ENCODE measurements at places on chromosomes 2 and 18. TPM values are rescaled to one million over a fixed set of nuclear protein-coding genes. Genes with fewer than 3 reads are reported as not detected.

Gene DRC1
- total RNA-seq, result 0.36 TPM

DNA sequence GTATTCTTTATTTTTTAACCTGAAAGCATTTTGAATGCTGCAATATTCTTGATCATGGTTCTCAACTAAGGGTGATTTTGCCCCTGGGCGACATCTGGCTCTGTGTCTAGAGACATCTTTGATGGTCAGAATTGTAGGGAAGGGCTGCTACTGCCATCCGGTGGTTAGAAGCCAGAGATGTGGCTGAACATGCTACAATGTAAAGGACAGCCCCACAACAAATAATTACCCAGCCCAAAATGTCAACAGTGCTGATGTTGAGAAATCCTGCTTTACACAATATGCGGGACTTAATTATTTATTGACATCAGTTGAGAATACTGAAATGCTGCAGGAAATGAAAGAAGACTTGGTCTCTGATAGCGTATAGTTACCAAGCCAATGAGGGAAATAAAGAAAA, 37.5 kb upstream of the SERPINB2 start:
- no peak for DNase-seq

Gene CCDC68
- 9.0 TPM for total RNA-seq

DNA sequence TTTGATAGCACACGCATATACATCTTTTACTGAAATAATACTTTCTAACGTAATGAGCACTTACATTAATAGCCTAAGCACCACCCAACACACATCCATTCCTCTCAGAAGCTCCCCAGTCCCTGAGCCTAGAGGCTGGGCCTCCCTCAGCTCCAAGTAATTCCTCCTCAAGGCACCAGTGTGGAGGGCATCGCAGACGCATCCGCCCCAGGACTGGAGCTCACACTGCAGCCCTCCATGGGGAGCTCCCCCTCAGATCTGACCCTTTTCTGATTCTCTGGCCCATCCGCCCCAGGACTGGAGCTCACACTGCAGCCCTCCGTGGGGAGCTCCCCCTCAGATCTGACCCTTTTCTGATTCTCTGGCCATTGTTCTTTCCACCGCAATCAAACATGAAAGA, 60.4 kb upstream of the SNTG2 start:
- DNase-seq, result no peak

GRCh38 chr2:29615183-29615582, 306.2 kb downstream of the ALK start:
- DNase-seq, result no peak

Gene CRYGD
- total RNA-seq, result not detected

DNA sequence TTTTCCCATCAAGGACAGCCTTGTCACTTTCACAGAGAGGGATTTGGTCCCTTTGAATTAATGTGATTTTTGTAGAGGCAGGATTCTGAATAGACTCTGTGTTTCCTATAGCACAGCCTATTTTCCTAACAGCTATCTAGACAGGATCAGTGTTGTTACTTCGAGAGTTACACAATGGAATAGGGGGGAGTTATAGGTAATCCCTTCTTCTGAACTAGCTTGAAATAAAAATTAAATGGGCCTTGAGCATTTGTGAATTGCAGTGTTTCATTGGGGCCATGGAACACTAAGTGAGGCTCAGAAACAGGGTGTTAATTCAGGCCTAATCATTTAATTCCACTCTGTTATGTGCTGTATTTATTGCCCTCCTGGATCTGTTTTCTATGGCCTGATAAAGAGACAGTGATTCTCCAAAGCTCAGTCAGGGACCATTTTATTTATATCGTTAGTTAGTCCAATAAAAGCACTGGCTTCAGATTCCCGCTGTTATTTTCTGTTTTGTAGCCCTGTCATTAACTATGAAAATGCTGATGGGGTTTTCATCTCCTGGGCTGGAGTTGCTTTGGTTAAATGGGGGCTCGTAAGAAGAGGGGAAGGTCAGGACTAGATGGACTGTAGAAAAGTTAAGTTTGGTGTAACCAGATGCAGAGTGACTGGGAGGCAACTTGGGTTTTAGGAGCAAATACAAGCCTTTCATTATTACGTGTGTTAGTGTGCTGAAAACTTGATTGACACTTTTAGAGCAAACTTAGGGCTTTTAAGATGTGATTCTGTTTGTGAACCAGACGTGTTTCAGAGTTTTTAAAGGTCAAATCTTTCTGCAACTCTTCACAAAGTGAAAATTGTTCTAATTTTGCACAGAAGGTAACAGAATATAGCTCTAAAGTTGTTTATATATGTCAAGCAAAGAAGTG, 461.0 kb upstream of the HNRNPA3 start:
- DNase-seq, result no peak

GRCh38 chr2:169579044-169579443, 5.1 kb upstream of the PPIG start:
- peak; percentile 13 for DNase-seq

Gene DLX2
- total RNA-seq, result 0.59 TPM

- DNase-seq, result no peak
Measured at GRCh38 chr2:189698020-189698887, 23.8 kb downstream of the ANKAR start.

DNA sequence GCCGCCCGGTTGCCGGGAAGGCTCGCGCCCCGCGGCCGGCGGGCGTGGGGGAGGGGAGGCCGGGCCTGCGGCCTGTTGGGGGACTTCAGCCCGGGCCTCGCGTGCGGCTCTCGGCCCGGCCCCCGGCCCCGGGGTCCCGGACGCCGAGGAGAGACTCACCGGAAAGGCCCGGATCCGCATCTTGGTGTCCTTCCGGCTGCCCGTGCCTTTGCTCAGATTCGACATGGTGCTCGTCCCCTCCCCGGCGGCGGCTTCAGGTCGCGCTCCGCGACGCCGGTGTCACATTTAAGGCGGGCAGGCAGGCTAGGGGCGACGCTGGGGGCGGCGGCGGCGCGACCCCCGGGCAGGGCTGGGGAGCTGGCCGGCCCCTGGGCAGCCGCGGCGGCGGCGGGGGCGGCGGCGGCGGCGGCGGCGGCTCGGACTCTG, 365 bp downstream of the CUL3 start:
- DNase-seq, result peak; percentile 88

GRCh38 chr2:60502144-60502543, 51.3 kb downstream of the BCL11A start:
- DNase-seq, result no peak

DNA sequence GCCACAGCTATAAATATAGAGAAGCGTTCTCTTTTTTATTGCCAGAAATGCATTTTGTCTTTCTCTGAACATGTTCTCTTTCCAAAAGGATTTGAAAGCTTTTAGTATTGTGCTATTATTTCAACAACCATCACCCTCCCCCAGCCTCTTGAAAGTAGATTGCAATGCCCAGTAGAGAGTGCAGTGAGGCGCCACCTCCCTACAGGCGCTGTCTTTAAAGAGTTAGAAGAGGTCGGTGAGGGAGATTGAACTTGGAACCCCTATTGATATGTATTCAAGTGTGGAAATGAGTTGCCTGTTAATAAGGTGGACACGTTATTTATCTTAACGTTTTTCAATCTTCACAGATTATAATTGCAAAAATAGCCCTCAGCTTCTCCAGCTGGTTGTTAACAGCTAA, 360.3 kb downstream of the LRP1B start:
- no peak for DNase-seq

DNA sequence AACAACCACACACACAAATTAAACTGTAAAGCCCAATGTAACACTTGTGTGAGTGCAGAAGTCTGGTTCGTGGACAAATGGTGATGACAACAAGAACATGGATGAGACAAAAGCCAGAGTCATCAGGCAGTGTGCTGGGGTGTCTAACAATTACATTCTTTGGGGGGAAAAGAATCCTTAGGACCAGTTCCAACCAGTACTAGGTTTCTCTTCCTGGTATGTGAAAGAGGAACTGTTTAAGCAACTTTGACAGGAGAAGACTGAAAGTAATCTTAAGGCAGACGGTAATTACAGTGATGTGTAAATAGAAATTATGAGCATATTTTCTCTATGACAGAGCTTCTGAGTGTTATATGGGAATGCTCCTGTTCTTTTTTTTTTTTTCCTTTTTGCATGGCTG, 133.4 kb downstream of the AFF3 start:
- peak; percentile 47 for DNase-seq

DNA sequence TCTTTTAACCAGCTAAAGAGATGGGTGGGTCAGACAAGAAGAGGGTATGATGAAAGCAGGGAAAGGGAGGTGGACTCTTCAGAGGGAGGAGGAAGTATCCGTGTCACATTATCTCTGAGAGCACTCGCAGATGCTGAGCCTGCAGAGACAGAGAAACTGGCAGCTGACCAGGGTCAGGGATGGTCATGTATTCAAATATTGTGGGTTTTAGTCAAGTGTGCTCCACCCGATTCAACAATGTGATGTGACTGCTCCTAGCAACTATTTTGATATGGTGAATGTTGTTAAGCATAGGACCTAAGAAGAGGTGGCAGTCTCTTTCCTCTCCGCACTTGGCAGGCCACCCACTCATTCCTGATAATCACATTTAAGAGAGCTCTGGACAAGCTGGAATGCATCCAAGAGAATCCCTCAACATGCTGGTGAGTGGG, 1.3 kb upstream of the CLIP4 start:
- DNase-seq, result peak; percentile 94

- no peak for DNase-seq
Measured at GRCh38 chr2:85847051-85847588, 41.7 kb downstream of the ST3GAL5 start.

- peak; percentile 82 for DNase-seq
Measured at GRCh38 chr18:59360381-59360780, 1.3 kb upstream of the LMAN1 start.

DNA sequence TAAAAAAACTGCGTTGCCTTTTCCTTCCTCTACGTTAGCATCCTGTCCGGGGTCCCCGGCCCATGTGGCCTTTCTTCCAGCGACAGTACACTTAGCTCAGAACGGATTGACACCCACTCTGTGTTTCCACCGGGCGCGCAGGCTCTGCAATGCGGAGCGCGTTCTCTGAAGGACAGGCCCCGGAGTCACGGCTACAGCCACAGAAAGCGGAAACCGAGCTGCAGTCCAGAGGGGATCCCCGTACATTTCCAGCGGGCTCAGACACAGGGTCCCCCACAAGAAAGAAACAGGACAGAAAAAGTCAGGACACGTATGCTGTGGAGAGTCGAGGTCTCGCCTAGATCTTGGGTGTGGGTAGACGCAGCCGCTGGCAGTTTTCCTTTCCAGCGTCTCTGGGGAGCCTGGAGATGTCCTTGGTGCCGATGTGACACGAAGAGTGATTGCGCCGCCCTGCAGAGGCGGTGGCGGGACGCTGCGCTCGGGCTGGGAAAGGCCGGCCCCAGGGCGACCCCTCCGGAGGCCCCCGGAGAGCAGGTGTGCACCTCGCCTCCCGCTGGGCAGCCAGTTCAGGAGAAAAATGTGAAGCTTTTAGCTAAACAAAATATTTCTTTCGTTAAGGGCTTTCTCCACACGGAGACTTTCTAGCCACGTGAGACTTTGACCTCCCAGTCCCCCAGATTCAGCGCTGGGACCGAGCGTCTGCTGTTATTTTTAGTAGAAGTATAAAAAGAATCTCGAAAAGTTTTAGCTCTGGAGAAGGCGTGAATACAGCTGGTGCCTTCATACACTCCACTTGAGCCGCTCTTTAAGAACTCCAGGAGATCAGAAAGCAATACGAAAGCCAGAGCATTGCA, 1.3 kb upstream of the ACKR3 start:
- DNase-seq, result peak; percentile 79

All from osteoblast (primary cell).